ENCODE measurements at places on chromosomes 1 and 21.

DNA sequence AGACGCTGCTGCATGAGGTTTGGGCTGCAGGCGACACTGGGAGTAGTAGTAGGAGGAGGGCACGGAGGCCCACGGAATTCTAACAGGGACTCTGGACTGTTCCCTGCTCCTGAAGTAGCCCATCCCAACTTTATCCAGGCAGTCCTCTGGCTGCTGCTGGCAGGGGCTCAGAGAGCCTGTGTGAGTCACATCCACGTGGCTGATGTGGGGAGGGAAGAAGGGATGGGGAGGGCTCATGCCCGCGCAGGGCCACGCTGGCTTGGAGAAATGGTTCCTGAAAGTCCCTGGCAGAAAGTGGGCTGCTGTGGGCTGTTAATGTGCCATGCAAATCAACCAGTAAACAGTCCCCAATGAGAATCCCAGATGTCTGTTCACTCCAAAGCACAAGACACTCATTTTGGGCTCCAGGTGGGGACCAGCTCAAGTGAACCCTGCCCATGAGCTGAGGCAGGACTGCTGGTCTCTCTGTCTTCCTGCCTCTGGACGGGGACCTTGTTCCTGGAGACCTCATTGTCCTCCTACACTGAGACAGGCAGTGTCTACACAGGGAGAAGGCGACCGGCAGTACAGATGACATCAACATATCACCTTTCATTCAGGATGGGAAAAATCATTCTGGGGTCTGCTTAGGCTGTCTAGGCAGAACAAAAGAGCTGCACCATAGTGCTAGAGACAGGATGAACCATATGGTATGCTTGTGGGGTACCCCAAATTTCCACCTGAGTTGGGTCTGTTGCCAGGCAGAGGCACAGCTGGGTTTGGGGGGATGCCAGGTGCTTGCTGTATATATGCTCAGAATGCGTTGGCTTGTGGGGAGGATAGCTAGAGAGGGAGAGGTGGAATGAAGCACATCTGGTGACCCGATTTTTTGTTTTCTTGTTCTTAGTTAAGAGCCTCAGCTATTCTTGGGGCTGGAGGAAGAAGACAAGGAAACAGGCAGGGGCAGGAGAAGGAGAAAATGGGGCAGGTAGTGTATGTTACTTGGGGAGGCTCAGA lies 57.9 kb upstream of the FMOD start:
- peak; percentile 30 for DNase-seq

DNA sequence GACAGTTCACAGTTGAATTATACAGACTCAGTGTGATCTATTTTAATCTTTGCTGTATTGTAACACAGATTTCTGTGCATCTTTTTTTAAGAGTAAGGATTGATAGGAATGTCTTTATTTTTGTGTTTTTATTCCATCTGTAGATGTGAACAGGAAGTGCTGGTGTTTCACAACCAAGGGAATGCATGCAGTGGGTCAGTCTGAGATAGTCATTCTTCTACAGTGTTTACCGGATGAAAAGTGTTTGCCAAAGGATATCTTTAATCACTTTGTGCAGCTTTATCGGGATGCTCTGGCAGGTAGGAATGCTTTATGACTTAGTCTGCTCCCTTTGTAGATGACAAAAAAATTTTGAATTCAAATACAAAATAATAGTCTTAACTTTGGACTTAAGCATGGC lies 84.5 kb downstream of the CC2D1B start:
- no peak for DNase-seq

DNA sequence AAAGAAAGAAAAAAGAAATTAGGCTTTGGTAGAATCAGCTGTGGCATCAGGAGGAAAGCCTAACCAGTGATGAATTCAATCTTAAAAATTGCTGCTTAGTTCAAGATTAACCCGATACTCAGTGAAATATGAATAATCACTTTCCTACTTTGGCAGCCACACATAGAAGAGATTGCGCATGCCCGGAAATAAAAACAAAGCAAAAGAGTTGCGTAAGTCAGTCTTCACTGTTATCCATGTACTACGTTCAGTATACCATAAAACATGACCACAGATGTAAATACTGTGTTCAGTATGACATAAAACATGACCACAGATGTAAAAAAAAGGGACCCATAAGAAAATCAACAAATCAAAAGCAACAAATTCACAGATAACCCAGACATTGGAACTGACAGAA lies 19.2 kb downstream of the CD1D start:
- DNase-seq, result no peak

DNA sequence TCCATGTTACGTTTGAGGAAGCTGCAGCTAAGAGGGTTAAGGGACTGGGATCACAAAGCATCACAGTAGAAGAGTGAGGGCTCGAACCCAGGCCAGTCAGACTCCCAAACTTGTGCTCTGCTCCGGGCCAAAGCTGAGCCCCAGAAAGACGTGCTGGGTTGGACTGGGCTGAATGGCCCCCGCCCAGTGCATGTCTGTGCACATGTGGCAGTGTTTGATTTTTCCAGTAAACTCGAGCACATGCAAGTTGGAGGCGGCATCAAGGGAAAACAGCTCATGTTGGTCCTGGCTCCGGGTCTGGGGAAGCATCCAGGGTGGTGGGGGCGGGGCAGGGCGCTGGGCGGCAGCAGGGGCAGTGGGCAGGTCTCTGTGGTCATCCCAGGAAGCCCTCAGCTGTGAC lies 39.8 kb upstream of the WNT4 start:
- DNase-seq, result no peak

DNA sequence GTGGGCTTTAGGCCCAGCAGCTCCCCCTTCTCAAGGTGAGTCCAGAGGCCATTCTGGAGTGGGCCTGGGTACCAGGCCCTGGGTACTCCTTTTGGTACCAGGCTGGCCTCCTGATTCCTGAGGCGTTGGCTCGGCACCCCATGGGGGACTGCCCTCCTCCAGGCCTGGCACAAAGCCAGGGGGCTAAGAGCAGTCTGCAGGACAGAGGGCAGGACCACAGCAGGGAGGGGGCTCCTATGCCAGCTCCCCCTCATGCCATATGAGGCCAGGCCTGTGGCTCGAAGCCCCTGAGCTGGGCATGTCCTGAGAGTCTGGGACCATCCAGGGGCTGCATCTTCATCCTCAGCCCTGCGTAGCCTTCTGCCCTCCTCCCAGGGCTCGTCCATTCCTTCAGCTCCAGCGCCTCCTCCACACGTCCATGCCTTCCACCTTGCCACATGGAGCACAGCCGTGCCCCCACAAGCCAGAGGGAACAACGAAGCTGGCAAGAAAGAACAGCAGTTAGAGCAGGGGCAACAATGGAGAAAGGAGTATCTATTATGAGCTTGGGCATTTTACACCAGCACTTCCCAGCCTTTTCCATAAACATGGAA lies 3.2 kb downstream of the PHLDA3 start:
- no peak for DNase-seq

- DNase-seq, result no peak
Measured at GRCh38 chr1:181010789-181011188, 11.9 kb downstream of the STX6 start.

DNA sequence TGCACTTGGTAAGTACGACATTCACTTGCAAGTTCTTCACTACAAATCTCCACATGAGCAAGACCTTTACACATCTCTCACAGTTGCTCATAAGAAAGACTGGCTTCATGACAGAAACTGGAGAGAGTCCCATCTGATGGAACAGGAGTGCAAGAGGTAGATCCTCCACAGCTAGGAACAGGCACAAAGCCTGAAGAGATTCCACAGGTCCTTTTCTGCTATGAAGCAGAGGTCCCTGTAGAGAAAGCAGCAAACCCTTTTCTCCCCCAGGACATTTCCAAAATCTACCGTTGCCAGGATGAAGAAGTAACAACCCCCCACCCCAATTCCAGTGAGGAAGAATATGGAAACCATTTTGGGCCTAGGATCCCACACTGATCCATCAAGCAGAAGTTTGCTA lies 47.3 kb downstream of the EIF4G3 start:
- DNase-seq, result no peak

- DNase-seq, result no peak
Measured at GRCh38 chr21:31284797-31285397, 59.2 kb downstream of the TIAM1 start.

DNA sequence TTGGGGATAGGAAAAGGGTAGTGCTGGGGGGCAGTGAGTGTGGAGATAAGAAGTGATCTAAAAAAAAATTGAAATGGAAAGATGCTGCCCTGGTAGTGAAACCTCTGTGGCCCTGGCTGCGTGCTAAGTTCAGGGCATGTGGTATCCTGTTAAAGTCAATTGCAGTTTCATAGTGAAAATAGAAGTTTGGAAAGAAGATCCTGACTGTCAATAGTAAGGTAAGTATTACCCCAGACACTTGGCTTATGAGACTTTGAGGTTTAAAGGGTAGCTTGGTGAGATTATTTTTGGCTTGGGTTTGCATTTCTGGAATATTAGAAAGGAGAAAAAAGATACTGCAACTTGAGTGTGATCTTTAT lies 6.8 kb downstream of the ARID1A start:
- no peak for DNase-seq

DNA sequence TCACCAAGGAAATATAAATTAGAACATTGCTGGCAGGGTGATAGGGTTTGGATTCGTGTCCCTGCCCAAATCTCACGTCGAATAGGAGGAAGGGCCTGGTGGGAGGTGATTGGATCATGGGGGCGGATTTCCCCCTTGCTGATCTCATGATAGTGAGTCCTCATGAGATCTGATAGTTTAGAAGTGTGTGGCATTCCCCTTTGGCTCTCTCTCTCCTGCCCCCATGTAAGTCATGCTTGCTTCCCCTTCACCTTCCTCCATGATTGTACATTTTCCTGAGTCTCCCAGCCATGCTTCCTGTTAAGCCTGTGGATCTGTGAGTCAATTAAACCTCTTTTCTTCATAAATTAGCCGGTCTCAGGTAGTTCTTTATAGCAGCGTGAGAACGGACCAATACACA lies 60.6 kb downstream of the VPS26C start:
- no peak for DNase-seq

DNA sequence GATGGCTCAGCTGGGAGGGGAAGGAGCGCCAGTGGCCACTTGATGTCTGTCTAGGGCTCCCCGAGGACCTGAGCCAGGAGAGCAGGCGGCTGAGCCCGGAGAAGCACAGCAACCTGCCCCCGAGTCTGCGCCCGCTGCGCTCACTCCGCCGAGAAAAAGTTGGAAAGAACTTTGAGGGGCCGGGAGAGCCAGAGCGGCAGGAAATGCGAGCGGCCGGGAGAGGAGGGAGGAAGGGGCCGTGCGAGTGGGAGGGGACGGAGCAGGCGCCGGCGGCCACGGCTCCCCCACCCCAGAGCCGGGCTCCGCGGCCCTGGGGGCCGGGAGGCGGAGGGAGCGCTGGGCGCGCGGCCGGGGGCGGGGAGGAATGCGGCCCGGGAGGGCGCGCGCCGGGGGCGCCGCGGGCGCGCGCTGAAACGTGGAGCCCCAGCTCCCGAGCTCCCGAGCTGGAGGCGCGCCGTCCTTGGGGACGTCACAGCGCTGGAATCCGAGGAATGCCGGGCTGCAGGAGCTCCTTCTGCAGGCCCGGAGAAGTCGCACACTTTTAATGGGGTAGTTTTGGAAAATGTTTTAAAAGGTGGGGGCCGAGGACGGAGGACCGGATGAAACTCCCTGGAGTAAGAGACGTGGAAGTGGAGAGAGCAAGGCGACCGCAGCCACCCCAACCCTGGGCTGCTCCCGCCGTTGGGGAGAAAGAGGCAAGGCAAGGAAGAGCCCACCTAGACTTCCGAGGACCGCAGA lies at the start of gene PTPN14:
TSS of gene PTPN14 (minus strand) at position 167 of the 738 bp plus-strand sequence. CDS start 86,799 bp downstream, outside the sequence.
- peak; percentile 91 for DNase-seq

GRCh38 chr21:37230632-37231248 lies 36.4 kb downstream of the VPS26C start:
- no peak for DNase-seq

GRCh38 chr1:54409156-54410142 lies 3.3 kb upstream of the SSBP3 start:
- no peak for DNase-seq

- DNase-seq, result peak; percentile 7
Measured at GRCh38 chr1:175591083-175591743, 152.2 kb downstream of the TNR start.

DNA sequence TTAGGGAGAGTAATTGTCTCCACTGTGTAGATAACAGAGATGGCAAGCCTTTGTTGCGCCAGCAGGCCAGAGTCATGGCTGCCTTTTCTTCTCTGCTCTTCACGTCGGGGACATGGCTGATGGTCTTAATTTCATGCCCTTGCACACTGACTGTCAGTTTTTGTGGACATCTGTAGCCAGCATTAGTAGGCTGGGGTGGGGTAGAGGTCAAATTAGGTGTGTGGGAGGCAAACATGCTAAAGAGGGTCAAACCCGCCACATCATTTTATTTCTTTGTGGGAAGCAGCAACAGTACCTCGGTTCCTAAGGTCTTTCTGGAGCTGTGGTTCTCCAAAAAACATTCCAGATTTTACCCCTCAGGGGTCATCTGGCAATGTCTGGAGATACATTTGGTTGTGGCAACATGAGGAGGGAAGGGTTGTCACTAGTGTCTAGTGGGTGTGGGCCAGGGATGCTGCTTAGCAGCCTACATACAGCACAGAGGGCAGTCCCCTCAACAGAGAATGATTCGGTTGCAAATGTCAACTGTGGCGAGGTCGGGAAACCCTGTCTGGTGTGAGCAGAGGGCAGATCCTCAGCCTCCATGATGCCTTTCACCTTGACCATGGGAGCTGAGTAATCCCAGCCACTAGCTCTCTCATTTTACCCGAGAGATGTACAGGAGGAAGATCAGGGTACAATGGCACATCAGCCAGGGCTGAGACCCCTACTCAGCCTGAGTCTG lies 14.7 kb downstream of the RUNX1 start:
- no peak for DNase-seq

- DNase-seq, result no peak
Measured at GRCh38 chr1:6033986-6034749, 11.5 kb upstream of the KCNAB2 start.

- no peak for DNase-seq
Measured at GRCh38 chr1:201115390-201115937, 3.2 kb upstream of the CACNA1S start.

DNA sequence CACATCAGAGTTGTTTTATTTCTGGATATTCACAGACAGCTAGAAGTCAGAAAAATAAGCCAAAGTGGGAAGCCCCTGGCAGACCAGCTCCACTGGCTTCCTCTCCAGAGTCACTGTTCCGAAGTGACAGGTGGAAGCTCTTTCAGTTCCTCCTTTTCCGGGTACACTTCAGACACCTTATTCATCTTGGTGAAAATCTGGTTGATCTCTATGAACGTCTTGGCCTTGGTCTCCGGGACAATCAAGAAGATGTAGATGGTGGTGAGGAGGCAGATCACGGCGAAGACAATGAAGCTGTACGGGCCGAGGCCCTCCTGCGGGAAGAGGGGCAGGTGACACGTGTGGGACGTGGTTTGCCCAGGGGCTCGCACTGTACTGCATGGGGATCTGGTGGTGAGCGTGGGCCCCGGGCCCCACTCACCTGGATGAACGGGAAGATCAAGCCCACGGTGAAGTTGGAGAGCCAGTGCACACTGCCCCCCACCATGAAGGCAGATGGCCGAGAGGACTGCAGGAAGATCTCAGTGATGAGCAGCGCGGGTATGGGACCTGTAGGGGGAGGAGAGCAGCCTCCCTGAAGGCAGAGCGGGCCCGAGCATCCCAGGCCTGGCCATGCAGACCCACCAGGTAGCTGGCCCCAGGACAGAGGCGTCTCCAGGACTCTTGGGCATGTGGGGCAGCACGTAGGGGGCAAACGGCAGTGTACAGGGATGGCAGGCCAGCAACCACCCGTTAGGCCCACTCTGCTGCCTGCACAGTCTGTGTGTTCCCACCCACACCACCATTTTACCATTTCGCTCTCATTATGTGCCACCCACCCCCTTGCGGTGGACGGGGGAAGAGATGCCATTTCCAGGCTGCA lies 11.5 kb upstream of the SLC2A7 start:
- DNase-seq, result no peak
